ENCODE measurements at places on chromosomes 7 and 10.

DNA sequence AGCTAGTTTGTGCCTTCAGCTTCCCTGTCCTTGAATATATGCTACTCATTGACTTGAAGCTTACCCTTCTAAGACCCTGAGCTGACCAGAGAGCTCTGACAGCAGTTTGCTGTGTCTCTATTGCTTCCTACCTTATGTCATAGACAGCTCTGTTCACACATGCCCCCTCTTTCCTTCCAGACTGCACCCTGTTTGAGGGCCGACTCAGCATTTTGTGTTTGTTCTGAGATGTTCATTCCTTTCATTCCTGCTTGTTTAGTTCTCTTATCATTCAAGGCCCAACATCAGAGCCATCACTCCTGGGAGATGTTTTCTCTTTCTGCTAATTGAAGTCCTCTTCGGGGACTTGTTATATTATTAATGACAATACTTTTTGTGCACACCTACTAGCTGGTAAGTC lies 518.9 kb downstream of the LRMDA start:
- no peak for DNase-seq

- peak; percentile 88 for DNase-seq
Observed at GRCh38 chr10:88045656-88046415, 182.4 kb downstream of the PTEN start.

DNA sequence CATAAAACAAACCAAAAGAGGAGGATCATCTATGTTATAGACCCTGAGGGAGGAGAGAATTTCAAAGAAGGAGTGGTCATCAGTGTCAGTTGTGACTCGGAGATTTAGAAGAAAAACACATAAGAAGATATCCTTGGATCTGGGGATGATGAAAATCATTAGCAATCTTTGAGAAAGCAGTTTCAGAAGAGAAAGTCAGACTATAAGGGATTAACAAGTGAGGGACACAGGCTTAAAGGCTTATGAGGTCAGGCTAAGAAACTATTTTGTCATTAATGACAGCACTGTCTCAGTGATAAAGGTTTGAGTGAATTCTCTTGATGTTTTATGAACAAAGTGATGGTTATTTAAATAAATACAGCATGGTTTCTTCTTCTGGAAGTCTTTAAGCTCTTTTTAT lies 6.1 kb upstream of the GPR85 start:
- no peak for DNase-seq

- DNase-seq: no peak
Observed at GRCh38 chr10:19843487-19843886, 27.3 kb downstream of the PLXDC2 start.
